ENCODE measurements at places on chromosomes 5 and 9.

DNA sequence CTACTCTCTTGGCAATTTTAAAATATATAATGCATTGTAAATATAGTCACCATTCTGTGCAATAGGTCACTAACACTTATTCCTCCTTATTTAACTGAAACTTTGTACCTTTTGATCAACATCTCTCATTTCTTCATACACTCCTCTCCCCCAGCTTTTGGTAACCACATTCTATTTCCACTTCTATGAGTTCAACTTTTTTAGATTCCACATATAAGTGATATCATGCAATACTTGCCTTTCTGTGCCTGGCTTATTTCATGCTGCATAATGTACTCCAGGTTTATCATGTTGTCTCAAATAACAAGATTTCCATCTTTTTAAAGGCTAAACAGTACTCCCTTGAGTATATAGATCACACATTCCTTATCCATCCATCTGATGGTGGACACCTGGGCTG is 188.8 kb downstream of the NXNL2 start:
- no peak for DNase-seq

DNA sequence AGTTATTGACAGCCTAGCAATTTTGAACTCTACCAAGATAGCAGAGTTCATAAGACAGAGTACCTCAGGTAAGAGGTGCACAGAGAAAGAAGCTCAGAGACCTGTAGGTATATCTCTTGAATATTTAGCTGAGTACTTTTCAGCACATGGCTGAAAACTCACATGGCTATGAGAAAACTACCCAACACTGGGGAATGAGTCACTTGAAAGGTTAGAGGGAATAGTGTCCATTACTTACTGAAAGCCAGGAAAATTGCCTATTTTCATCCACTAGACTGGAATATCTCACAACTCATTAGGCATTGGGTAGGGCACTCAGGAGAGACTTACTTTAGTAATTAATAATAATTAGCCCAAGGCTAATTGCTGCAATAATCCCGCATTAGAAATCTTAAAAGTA is 8.3 kb downstream of the TSLP start:
- DNase-seq, result no peak

DNA sequence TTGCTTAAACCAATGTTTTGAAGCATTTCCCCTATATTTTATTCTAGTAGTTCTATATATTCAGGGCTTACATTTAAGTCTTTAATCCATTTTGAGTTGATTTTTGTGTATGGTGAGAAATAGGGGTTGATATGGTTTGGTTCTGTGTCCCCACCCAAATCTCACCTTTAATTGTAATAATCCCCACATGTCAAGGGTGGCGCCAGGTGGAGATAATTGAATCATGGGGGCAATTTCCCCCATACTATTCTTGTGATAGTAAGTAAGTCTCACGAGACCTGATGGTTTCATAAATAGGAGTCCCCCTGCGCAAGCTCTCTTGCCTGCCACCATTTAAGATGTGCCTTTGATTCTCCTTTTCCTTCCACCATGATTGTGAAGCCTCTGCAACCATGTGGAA is 92.2 kb upstream of the TBC1D2 start:
- no peak for DNase-seq

DNA sequence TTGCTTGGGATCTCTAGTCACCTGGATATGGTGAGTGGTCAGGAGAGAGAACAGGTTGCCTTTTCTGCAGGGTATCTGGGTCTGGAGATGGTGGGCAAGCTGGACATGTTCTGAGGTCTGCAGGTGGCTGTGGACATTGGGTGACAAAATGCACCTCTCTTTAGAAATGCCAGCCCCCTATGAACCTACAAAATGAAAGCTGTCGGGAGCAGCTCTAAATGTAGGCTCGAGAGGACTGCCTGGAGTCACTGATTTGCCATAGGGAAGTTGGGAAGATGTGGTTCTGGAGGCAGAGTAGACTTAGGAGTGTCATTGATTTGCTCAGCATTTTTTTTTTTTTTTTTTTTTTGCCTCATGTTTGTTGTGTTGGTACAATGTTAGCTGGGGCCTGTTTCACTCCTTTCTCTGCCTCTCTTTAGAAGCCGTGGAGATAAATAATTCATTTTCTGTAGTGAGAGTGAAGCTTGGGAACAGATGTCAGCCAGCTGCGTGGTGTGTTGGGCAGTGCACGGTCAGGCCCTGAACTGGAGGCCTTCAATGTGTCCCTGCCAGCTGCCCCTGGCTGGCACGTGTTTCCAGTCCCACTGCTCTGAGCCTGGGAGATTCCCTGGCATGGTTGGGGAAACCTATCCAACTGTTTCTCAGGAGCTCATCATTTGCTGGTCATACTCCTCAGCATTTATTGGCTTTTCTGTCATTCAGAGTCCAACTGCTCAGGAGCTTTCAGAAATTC is 5.4 kb downstream of the RGS3 start:
- DNase-seq, result no peak

DNA sequence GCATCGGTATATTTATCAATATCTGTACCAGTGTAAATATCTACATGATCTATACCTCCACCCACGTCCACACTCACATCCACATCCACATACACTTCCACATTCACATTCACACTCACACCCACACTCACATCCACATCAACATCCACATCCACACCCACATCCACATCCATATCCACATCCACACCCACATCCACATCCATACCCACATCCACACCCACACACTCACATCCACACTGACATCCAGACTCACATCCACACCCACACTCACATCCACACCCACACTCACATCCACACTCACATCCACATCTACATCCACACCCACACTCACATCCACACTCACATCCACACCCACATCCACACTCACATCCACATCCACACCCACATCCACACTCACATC is 189.2 kb downstream of the IRX1 start:
- DNase-seq, result no peak

DNA sequence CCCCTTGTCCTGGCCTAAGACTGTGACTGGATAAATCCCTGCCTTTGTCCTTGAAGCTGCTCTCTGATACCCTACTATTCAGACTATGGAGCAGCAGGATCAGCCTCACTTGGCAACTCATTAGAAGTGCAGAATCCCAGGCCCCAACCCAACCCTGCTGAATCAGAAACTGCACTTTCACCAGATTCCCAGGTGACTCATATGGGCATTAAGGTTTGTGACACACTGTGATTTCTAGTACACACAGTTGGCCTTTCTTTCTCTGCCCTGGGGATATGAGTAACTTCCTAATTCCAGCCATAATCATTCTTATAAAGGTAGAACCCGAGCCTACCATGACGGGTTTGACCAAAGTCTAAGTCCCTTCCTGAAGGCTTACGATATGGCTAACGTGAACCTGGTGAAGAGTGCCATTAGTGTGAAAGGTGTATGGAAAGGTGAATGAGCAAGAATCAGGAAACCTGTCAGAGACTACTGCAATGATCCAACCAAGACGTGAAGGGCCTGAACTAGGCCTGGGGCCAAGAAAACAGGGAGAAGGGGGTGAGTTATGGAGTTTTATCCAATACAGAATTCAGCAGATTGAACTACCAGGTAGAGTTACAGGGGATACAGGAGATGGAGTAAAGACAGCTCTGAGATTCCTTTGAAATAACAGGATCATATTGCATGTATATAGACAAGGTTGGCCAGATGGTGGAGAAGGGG is 533.0 kb downstream of the BNC2 start:
- no peak for DNase-seq

DNA sequence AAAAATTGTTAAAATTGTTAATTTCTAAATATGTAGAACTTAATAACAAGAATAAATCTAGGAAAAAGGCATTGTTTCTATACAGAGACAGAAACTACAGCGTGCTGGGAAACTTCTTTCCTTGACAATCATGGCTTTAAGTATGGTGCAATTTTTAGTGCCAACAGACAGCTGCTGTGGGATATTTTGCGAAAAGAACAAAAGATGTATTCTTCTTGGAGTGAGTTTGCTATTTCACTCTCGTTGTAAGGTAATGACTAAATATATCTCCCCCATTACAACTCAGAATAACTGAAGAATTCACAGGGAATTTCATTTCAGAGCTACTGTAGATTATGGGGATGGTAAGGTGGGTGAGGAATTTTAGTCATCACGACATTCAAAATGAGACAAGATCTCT is 2055.0 kb upstream of the ACO1 start:
- no peak for DNase-seq

- no peak for DNase-seq
These were observed 495.9 kb downstream of the CSNK1G3 start for GRCh38 chr5:124007675-124008398.

DNA sequence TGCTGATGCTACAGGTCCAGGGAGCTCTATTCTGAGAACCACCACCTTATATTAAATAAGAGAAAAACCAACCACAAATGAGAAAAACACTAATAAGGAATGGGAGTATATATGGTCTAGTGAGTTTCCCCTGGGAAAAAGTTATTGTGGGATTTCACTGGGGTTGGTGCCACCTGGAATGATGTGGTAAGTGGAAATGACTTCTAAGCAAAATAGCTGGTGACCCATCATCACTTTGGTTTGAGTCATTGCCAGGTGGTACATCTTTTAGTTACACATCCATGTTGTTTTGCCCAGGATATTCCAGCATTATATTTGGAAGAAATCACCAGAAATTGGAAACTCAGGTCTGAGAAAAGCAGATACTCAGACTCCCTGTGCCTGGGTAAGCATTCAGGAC is 437.3 kb downstream of the DTWD2 start:
- no peak for DNase-seq

GRCh38 chr5:95669985-95670384 is 12.8 kb downstream of the SPATA9 start:
- DNase-seq, result no peak

GRCh38 chr5:94691949-94692348 is 73.5 kb downstream of the SLF1 start:
- no peak for DNase-seq

DNA sequence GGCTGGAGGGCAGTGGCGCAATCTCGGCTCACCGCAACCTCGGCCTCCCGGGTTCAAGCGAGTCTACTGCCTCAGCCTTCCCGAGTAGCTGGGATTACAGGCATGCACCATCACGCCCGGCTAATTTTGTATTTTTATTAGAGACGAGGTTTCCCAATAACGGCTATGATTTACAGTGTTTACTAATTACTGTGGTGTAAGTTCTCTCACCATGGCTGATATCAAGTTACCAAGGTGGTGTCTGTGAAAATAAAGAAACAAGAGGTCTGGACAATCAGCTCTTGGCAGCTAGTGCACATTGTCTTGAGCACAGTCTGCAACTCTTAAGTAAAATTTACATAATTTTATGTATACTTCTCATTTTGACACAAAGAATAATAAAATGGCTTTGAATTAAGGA is 385.5 kb upstream of the COX7C start:
- peak; percentile 9 for DNase-seq

DNA sequence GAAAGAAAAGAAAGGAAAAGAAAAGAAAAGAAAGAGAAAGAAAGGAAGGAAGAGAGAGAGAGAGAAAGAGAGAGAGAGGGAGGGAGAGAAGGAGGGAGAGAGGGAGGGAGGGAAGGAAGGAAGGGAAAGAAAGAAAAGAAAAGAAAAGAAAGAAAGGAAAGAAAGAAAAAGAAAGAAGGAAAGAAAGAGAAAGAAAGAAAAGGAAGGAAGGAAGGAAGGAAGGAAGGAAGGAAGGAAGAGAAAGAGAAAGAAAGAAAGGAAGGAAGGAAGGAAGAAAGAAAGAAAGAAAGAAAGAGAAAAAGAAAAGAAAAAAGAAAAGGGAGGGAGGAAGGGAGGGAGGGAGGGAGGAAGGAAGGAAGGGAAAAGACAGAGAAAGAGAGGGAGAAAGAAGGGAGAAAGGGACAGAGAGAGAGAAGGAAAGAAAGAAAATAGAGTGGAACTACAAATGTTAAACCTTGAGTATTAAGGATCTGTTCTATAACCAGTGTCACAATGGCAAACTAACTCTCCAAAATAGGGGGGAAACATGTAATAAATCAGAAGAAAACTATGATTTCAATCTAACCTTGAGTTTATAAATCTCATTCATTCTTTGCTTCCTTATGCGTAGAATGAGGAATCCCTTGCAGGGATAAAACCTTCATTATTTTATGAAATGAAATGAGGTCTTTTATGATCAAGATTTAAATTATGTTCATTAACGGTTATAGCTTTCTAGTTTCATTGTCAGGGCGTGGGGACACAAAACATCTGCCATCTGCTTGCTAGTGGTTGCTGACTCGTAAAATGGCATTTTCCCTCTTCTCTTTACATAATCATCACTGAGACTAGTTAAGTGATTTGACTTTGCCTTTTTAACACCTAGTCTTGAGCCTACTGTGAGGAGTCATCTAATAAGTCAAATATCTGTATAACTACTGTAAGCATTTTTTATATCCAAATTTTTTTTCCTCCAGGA is 40.7 kb upstream of the RAD23B start:
- peak; percentile 12 for DNase-seq

- no peak for DNase-seq
These were observed 608.7 kb upstream of the FAM174A start for GRCh38 chr5:99926463-99926862.

DNA sequence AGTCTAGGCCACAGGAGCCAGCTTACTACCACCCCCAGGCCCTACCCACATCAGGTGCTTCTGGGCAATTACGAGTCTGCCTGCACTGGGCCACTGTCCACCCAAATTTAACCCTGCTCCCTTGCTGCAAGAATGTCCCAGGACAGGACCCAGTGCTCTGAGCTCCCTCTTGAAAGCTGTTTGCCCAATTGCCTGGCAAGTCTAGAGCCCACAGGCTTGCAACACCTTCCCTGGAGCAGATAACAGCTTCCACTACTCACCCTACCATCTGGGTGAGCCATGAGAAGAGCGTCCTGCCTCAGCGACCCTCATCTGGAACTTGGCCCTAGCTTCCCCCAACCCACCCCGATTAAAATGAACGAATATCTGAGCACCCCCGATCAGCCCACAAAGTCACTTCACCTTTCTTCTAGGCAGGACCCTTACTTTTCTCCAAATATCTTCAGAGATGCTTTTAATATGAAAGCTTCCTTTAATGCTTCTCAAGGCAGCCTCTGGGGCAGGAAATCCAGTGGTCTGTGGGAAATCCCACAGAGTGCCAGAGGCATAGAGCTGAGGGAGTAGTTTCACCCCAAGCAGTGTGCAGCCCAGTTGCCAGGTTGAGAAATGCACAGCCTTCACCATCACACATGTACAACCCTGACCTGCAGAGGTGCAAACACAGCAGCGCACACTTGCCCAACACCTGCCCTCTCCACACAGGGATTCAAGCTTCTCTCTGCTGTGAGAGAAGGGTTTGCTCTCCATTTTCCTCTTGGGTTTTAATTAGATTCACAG is 10.6 kb downstream of the ACSL6 start:
- no peak for DNase-seq

DNA sequence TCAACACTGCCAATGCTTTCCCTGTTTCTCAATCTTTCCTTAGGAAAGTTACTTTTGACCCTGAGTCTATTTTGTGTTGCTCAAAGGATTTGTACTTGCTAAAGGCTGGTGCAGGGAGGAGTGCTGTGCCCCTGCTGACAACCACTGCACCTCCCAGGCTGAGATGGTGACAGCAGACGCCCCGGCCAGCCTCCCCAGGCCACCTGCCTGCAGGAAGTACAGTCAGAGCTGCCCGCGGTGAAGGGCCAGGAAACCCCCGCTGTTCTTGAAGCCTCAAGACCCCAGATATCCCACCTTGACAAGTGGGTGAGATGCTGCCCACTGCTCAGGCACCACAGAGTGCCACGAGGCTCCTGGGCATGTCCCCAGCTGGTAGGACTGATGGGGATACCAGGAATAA is 44.2 kb upstream of the CKMT2 start:
- DNase-seq, result no peak

GRCh38 chr5:9156282-9156681 is 389.6 kb downstream of the SEMA5A start:
- DNase-seq, result no peak

- DNase-seq, result no peak
These were observed 33.5 kb upstream of the EGFL7 start for GRCh38 chr9:136629001-136629878.

- no peak for DNase-seq
These were observed 104.7 kb upstream of the IER5L start for GRCh38 chr9:129282731-129283211.

GRCh38 chr5:16791036-16791705 is 144.9 kb downstream of the MYO10 start:
- peak; percentile 25 for DNase-seq
